Stimulated activated CD4-positive, alpha-beta T cell treated with anti-CD3 and anti-CD28 coated beads, TNF-alpha, amount 100 ng/mL, for 4 hours (primary cell): ENCODE measurements at places on chromosomes 3 and 15.

DNA sequence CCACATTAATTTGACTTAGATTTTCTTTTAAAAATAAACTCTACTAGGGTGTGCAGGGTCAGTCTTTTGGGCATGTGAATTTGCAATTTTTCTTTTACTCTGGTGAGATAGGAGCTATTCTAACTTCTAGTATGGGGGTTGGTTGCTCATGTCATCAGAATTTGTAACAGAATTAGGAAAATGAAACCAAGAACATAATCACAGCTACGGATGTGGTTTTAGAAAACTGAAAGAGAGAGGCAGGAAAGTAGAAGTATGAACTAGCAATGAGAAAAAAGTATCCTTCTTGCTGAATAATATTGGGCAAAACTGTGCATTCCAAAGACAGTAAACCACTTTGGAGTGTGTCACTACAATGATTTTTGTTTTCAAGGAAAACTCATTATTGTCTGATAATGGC is 43.3 kb downstream of the ADPGK start:
- DNase-seq, result no peak

DNA sequence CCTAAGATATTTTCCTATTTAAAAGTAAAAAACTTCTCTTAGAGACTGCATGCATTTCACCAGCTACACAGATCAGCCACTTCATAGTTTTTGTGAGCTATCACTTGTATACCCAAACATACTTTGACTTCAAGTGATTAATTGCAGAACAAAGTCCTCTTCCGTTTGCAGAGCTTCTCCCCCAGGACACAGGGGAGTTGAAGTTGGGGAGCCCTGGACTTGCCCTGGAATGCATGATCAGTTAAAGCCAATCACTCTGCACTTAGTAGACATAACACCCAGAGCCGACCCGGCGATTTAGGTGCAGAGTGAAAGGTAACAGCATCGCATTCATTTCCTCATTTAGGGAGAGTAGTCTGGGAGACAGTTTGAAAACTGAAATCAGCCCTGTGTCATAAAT is 70.1 kb downstream of the GREM1 start:
- no peak for DNase-seq

DNA sequence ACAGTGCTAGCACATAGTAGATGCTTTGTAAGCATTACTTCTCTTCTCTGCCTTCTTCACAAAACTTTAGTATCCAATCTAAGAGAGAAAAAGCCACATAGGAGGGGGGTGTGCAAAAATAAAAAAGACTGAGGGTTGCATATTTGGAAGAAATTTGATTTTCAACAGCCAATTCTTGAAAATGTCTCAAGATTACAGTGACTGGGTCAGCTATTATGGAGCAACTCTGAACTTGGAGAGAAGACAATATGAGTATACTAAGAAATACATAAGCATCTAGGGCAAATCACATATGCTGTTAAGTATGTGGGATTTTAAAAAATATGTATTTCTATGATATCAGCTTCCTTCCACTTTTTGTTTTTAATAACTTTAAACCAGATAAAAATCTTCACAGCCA is 196.6 kb upstream of the GOLIM4 start:
- DNase-seq, result no peak

GRCh38 chr3:170346481-170347392 is 10.8 kb upstream of the SKIL start:
- DNase-seq, result no peak

GRCh38 chr3:179603831-179604230 is 607 bp downstream of the MRPL47 start:
- no peak for DNase-seq

GRCh38 chr3:12705981-12706380 is 42.1 kb upstream of the RAF1 start:
- no peak for DNase-seq

- no peak for DNase-seq
Measured at GRCh38 chr3:170585937-170586310, at the start of gene SLC7A14. Gene SLC7A14 (minus strand): TSS chr3:170586075. CDS start chr3:170526936, 59,139 bp downstream.

DNA sequence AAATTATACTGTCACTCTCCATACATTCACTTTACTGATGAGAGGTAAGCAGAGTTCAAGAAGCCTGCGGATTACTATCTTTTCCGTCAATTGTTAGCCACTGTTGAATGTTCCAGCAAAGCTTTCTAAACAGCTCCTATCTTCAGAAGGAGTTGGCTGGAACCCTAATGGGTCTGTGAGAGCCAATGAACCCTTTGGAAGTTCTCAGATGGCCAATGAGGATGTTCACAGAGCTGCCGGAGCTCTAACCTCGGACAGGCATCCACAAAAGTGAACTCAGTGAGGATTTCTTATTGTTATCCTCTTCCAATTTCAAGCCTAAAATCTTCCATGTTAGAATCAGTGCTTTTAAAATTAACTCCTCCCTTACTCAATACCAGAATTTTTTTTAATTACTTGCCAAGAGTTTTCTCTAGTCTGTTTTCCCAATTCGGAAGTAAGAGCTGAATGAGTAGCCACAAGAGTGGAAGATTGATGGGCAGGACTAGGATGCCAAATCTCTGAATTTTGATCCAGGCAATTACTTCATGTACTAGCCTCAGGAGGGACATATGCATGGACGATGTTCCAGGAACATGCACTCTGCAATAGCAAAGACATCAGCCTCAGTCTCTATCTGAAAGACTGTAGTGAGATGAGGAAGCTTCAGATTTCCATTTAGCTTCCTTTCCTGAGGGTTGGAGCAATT is 78.1 kb downstream of the AGBL1 start:
- no peak for DNase-seq

GRCh38 chr3:133112666-133113065 is 74.5 kb downstream of the TMEM108 start:
- DNase-seq, result no peak

DNA sequence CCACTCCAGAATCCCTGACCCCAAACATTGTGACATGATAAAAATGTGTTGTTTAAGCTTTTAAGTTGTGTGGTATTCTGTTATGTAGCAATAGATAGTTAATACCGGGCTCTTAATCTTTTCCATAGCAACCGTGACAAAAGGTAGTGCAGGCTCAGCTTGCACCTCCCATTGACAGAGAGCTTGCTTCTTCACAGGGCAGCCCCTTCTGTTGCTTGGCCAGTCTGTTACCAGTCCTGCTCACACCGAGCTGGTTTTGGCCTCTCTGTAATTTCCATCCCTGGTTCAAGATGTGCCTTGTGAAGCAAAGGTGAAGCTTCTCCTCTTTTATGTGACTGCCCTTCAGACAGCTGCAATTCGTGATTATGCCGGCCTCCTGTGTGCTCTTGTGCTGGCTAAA is 86.9 kb downstream of the CRYGS start:
- no peak for DNase-seq

DNA sequence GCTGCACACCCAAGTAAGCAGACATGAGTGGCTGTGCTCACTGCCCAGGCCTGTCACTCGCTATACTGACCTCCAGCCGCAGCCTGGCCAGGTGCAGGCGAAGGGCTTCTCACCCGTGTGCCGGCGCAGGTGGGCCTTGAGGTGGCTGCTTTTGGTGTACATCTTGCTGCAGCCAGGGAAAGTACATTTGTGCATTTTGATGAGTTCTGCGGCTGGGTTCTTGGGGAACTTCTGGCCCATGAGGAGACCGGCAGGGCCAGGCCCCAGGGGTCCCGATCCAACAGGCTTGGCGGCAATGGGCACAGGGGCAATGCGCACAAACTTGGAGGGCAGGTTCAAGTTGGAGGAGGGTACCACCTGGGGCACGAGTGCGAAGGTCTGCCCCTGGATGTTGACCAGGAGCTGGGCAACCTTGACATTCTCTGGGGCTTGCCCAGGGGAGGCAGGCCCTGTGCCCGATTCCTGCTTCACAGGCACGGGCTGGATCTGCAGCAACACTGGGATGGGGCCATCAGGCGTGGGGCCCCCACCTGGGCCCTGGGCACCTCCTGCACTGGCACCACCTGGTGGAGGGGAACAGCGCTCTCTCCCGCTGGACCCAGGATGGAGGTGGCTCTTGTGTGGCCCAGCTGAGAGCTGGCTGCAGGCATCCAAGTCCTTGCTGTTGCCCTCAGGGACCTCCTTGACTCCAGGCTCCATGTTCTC is 5.3 kb downstream of the KLF15 start:
- DNase-seq, result no peak

DNA sequence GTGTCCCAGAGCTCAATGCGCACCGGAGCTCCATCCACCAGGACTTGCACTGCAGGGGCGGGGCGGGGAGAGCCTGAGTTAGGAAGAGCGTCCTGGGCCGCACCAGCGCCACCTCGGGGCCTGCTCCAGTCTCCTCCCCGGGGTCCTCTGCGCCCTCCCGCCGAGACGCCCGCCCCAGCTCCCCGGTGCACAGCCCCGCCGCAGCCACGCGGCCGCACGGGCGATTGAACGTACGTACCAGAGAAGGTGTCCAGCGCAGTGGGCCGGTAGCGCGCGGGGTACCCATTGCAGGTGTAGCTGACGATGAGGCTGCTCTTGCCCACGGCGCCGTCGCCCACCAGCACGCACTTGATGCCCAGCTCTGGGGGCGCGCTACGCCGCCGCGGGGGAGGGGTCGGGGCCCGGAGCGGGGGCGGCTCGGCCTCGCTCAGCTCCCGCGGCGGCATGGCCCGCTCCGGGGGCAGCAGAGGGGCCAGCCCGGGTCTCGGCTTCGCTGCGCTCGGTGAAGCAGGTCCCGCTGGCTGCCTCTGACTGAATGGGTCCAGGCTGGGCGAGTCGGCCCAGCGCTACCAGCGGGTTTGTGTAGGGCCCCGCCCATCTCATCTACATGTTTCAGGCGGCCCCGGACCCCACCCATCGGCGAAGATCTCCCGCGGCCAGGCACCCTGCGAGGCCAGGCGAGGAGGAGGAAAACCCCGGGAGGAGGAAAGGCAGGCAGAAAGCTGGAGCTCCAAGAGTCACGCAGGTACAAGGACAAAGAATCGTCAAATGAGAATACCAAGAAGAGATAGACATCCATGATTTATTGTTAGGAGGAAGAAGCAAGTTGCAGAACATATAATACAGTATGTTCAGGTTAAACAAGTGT is at the start of gene RHOV:
RHOV (minus strand) TSS at position 541 of the 868 bp plus-strand sequence; CDS start at position 446, 95 bp downstream.
- DNase-seq, result peak; percentile 37

DNA sequence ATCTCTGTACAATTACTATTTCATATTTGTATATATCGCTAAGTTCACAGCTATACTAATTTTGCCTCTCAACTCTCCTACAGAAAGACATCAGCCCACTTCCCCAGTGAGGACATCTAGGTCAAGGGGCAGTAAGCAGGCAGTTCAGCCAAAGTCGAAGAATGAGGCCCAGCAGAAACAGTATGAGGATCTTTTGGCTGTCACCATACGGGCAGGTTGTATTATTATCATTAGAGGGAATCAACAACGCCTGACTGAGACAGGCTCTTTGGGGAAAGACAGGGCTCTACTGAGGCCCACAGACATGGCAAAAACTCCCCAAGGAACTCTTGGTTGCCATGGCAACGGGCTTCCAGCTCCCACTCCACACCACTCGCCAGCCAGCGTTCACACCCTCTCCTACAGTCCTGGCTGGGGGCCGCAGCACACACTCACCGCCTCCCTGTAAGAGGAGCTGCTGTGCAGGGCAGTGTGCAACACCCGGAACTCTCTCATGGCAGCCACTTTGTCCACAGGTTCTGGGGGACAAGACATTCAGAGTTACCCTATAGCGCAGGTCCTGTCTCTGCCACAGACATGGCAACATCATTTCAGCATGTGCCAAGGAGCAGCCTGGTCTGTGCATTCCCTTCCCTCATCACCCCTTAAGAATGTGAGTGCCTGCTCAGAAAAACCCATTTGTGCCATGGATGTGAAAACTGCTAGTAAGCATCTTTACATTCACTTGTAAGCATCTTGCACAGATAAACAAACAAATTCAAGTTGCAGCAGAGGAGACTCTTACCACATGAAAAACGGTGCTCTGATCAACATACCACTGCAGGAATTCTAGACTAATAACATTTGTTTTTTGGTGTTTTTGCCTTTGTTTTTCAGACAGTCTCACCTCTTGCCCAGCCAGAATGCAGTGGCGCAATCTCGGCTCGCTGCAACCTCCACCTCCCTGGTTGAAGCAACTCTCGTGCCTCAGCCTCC is 8.8 kb downstream of the UBL7 start:
- DNase-seq, result no peak

DNA sequence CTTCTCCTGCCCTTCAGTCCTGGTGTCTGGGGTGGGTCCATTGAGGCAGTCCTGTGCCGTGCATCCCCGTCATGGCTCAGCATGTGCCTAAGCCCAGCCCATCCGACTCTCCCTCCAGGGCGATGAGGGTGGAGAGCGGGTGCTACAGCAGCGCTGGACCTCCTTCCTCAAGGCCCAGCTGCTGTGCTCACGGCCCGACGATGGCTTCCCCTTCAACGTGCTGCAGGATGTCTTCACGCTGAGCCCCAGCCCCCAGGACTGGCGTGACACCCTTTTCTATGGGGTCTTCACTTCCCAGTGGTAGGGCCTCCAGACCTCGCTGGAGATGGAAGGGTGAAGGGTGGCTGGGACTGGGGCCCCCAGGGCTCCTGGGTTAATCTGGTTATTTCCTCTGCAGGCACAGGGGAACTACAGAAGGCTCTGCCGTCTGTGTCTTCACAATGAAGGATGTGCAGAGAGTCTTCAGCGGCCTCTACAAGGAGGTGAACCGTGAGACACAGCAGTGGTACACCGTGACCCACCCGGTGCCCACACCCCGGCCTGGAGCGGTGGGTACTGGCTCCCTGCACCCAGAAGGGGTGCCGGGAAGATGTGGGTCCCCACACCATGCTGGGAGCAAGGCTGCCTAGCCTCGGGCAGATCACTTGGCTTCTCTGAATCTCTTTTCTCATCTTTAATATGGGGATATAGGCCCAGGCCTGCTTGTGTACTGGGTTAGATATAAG is 10.1 kb downstream of the CIB1 start:
- DNase-seq, result no peak

GRCh38 chr3:38332201-38332600 is 14.4 kb upstream of the XYLB start:
- no peak for DNase-seq

DNA sequence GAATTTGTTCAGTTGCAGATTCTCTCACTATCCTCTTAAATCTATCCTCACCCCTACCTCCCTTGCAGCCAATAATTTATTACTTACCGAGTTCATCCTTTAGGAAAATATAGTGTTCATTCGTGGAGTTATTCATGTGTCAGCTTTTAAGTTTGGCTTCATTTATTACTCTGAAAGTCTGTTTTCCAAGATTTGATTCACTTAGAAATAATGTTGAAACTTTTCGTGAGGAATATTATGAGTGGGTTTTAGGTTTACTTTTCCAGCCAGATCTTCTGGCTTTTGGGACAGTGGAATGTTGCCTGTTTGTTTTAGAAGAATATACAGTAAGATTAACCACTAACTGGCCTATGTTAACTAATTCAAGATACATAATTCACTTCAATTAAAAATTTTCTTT is 161.0 kb upstream of the CGNL1 start:
- no peak for DNase-seq

DNA sequence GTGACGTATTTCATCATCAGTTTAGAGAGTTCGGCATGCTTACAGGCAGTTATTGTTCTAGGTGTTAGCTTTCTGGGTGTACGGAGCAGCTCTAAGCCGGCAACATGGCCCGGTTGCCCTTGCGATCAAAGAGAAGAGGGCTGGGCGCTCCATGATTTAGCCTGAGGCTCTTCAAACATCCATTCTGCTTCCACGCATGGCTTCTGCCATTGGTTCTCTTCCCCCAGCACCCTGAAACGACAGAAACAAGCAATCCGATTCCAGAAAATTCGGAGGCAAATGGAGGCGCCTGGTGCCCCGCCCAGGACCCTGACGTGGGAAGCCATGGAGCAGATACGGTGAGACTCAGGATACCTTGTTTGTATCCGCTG is 574 bp downstream of the NGRN start:
- DNase-seq, result peak; percentile 2

- DNase-seq, result no peak
Measured at GRCh38 chr3:149555927-149556326, 81.4 kb downstream of the TM4SF4 start.
